NCI-H1417 treated with DMSO at 0.1 percent for 48 hours (cell line): ENCODE measurements at places on chromosomes 11 and 22.
A peak's percentile ranks its signal among the peaks of the same experiment; 100 is the strongest.

- DNase-seq = no peak
Observed at GRCh38 chr11:109374032-109374431, 48.0 kb upstream of the C11orf87 start.

DNA sequence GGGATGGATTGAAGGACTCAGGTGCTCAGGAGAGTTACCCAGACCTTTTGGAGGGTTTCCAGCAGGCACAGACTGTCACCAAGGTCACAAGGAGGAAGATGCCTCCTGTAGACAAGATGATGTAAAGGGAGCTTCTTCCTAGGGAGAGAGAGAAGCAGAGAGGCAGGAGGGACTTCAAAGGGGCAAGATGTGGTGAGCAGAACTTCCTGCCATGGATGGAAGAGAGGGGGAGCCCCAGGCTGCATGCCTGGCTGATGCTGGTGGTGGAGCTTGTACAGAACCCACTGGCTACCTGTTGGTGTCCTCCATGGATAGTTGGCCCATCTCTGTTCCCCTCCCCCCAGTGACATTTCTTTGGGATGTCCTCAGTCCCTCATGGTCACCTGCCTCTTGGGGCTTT, 4.2 kb downstream of the HEPN1 start:
- DNase-seq = no peak

DNA sequence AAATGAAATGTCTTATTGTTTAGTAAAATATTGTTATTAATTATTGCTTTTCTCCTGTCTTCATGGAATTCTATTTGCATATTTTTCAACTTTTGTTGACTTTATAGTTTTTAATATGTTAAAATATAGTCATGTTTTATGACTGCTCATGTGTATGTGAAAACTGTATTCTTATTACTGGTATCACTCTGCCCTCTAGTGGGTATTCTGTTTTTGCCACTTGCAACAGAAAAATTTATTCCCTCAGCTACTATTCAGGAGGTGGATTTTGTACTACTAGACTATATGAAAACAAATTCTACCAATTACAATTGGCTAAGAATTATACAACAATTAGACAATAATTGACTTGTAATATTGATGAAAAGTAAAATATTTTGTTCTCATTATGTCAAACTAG, 45.0 kb downstream of the OR4C6 start:
- peak; percentile 10 for DNase-seq

GRCh38 chr22:39312410-39312809, 7.0 kb downstream of the RPL3 start:
- DNase-seq = no peak

DNA sequence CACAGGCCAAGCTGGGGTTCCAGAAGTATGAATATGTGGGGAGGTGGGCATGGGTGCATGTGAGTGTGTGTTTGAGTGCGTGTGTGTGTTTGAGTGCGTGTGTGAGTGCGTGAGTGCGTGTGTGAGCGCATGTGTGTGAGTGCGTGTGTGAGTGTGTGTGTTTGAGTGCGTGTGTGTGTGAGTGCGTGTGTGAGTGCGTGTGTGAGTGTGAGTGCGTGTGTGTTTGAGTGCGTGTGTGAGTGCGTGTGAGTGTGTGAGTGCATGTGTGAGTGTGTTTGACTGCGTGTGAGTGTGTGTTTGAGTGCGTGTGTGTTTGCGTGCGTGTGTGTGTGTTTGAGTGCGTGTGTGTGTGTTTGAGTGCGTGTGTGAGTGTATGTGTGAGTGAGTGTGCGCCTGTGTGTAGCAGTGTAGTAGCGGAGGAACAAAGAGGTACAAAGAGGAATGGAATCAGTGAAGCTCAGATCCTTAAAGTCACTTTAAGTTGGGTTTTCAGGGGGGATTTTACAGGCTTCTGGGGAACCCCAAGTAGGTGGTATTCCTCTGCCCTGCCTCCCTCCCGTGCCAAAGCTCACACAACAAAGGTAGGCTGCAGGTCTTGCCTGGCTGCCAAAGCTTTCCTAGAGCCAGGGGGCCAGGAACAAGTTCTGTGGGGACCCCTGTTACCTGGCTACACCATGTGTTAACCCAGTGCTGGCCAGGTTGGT, 137.1 kb downstream of the KIRREL3 start:
- no peak for DNase-seq

DNA sequence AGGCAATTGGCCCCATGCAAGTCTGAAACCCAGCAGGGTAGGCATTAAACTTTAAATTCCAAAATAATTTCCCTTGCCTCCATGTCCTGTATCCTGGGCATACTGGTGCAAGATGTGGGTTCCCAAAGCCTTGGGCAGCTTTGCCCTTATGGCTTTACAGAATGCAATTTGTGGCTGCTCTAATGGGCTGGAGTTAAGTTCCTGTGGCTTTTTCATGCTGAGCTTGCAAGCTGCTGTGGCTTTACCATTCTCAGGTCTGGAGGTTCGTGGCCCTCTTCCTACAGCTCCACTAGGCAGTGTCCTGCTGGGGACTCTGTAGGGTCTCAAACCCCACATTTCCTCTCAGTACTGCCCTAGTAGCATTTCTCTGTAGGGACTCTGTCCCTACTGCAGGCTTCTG, 15.0 kb upstream of the BIRC3 start:
- no peak for DNase-seq

DNA sequence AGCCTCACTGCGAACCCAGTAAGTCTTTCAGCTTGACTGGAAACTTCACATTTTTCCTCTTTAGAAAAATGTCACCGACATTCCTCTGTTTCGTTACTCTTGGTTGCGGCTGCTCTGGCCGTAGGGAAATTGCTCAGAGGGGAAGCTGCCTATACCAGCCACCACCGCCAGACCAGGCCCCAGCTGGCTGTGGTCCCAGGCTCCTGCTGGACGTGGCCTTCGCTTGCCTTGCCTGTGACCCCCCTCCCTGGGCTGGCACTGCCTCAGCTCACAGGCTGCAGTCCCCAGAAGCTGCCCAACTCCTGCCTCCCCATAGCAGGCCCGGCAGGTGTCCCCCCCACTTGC, 197.8 kb downstream of the MN1 start:
- DNase-seq = no peak

- no peak for DNase-seq
Observed at GRCh38 chr22:24028533-24028932, 17.4 kb downstream of the CABIN1 start.

DNA sequence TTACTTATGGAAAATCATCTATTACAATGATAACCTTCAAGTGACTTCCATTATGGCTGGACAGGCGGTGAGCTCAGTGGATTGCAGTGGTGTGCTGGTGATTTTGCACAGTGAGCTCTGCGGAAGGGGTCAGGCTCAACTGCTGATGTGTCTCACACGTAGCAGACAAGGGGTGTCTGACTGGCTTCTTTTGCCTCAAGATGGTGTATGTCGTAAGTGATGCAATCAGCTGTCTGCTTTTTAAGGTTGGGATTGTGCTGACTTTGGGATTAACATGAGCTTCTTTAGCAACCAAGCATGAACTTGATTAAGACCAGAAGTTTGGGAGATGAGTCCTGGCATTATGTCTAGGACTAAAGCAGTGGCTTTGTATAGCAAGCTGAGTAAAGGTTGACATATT, 49.5 kb downstream of the POLD3 start:
- no peak for DNase-seq

DNA sequence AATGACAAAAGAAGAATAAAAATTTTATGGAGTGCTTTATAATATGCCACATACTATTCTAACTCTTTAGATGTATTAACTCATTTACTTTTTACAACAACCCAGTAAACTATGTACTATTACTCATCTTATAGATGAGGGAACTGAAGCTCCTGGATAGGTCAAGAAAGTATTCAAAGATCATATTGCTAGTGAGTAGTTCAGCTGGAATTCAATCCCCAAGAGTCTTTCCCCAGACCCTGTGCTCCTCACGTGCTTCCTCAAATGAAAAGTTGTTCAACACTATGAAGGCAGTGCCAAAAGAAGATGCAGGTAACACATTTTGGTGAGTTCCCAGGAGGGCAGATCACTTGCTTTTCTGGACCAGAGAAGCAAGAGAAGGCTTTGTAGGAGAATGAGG, 46.8 kb downstream of the BTG4 start:
- no peak for DNase-seq

DNA sequence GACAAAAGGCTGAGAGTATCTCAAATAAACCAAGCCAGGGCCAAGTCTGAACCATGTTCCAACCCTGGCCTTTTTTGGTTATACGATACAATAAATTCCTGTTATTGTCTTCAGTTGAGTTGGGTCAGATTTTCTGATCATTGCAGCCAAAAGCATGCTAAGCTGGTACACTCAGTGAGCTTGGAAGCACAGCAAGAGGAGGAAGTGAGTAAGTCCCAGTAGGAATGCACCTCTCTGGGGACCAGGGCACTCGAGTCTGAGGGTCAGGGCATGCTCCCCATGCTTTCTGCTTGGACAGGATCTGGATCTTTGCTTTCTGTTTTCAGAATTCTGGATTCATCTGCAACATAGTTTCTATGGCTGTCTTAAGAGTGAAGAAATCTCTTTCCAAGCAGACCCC, 73.1 kb downstream of the TMPRSS5 start:
- no peak for DNase-seq

DNA sequence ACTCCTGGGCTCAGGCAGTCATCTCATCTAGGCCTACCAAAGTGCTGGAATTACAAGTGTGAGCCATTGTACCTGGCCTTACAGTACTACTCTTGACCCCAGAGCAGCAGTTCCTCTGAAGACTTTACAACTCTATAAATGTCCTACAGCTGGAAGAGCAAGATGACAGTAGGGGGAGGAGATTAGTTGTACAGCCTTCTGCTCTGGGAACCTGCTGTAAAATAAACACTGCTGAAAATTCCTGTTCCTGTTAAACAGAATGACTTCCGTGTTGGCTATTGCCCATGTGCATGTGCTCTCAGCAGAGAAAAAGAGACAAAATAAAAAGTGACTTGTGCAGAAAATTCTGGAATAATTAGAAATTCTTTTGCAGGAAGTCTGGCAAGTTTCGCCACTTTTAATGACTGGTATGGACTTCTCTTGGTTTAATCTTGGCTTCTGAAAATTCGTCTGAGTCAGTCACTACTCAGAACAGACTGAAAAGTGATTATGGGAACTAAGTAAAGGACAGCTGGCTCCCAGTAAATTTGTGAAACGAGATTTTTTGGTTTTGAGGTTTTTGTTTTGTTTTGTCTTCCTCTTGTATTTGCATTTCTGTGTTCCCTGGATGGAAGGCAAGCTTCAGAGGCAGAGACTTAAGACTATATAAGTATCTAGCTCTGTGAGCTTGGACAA, 955.7 kb downstream of the DLG2 start:
- no peak for DNase-seq

- no peak for DNase-seq
Observed at GRCh38 chr11:107182978-107183377, 164.7 kb upstream of the GUCY1A2 start.

GRCh38 chr11:127461241-127462064, 460.9 kb upstream of the KIRREL3 start:
- no peak for DNase-seq

- DNase-seq = no peak
Observed at GRCh38 chr11:65744026-65744698, 23.6 kb upstream of the RNASEH2C start.

- DNase-seq = no peak
Observed at GRCh38 chr22:36385491-36386350, 2.0 kb downstream of the MYH9 start.

GRCh38 chr11:77770629-77771028, 49.9 kb downstream of the RSF1 start:
- no peak for DNase-seq

DNA sequence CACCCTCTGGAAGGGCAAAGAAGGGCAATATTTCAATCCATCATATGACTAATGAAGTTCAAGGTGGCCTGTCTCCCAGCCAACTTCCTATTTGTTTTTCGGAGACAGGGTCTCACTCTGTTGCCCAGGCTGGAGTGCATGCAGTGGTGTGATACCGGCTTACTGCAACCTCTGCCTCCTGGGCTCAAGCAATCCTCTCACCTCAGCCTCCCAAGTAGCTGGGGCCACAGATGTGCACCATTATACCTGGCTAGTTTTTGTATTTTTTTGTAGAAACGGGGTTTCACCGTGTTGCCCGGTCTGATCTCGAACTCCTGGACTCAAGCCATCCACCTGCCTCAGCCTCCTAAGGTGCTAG, 13.4 kb downstream of the ABTB2 start:
- DNase-seq = no peak

GRCh38 chr22:37284805-37285355, 2.6 kb downstream of the CYTH4 start:
- no peak for DNase-seq

DNA sequence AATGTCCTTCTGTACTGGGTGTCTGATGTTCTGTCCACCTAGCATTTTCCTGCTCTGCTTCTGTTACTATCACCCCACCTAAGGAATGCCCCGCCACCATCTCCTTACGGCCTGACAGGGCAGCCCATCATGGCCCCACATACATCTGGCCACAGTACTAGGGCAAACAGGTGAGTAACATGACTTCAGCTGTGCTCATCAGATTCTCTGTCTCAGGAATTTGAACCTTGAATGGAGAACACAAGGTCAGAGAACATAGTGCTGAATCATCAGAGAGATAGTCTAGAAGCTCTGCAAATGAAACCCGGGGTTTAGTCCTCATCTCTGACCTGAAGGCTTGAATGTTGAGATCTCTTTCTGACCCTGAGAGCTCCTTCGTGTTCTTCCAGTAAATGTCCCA, 32.4 kb downstream of the ZC3H12C start:
- no peak for DNase-seq

DNA sequence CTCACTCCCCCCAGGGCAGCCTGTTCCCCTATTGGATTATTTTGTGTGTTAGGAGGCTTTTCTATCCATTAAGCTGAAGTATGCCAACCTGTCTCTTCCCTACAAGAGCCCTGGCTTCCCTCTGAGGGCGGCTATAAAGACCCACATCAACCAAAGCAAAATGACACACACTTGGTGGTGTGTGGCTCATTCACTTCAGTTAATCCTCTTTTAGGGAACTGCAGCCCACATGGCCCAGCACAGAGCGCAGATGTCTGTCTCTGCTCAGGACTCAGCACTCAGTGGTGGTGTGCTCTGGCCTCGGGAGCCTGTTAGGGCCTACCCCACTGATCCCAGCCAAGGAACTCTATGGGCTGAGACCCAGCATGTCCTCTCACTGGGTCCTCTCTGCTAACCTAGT, 32.2 kb upstream of the LRRC10B start:
- DNase-seq = no peak

DNA sequence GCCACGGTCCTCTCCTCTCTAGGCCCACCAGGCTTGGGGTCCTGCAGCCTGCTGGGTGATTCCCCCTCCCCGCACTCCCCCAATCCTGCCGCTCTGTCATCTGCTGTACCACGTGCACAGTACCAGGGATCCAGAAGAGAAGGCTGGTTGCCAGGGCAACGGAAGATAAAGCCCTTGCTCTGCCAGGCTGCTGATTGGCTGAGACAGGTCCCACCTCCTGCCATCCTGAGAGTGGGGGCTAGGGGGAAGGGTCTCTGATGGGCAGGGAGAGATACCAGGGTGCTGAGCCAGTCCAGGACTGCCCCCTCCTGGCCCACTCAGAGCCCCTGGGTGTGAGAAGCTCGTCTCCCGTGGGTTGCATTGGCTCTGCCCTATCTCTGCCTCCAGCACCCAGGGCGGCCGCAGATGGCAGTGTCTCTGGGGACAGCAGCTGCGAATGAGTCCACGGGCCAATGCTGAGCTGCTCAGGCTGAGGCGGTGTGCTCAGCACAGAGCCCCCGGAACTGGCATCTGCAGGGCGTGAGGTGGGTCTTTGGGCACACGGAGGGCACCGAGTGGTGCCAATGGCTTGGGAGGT, at the start of gene SMIM45:
Gene SMIM45 (plus strand): TSS at position 253 of the 577 bp plus-strand sequence.
- no peak for DNase-seq
